ENCODE measurements at places on chromosomes 3 and 15.
A peak's percentile ranks its signal among the peaks of the same experiment; 100 is the strongest.

- no peak for DNase-seq
Observed at GRCh38 chr3:64880916-64881315, 193.1 kb upstream of the ADAMTS9 start.

DNA sequence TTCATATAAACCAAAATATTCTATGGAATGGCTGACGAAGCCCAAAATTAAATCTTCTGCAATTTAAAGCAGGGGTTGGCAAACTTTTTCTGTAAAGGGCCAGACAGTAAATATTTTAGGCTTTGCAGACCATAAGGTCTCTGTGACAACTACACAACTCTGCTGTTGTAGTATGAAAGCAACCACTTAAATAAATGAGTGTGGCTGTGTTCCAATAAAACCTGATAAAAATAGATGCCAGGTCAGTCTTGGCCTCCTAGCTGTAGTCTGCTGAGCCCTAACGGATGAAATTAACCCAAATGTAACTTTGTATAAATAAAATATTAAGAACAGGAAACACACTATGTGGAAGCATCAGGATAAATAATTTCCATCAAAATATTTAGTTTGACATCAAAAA, 104.2 kb downstream of the FBXL22 start:
- no peak for DNase-seq

DNA sequence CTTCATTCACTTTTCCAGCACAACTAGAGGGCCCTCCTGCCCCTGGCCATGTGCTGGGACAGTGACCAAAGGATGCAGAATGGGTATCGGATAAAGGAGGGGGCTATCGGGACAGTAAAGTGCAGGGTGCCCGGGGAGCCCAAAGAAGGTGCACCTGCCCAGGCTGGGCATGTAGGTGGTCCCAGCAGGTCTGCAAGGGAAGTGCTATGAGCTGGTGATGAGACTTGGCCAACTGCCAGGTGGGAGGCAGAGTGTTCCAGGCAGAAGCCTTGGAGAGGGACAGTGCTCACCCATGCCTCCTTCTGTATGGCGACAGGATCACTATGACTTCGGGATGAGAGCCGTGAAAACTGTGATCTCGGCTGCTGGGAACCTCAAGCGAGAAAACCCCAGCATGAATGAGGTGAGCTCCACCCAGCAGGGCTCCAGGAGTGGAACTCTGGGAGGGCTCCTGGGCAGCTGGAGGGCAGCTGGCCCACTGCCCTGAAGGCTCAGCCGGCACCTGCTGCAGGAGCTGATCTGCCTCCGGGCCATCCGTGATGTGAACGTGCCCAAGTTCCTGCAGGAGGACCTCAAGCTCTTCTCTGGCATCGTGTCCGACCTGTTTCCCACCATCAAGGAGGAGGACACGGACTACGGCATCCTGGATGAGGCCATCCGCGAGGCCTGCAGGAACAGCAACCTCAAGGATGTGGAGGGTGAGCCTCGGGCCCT, 48.4 kb downstream of the DNAH1 start:
- no peak for DNase-seq

GRCh38 chr3:53665608-53666425, 171.4 kb downstream of the CACNA1D start:
- DNase-seq = no peak

GRCh38 chr3:176430244-176431037, 766.8 kb downstream of the TBL1XR1 start:
- DNase-seq = no peak

GRCh38 chr3:111732252-111732879, 126.7 kb upstream of the PHLDB2 start:
- no peak for DNase-seq

DNA sequence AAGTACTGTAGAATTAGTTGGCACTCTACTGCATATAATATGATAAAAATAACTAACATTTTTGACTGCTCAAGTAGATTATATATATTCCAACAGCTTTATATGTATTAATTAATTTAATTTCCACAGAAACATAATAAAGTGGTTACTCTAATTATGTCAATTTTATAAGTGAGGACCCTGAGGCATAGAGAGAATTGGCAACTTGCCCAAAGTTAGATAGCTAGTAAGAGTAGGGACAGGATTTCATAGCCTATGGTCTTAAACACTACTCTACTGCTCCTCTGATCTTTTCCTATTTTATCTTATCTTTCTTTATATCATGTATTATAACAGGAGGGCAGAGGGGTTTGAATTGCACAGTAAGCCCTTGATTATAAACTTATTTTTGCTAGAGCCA, 418.7 kb upstream of the SGO1 start:
- no peak for DNase-seq

DNA sequence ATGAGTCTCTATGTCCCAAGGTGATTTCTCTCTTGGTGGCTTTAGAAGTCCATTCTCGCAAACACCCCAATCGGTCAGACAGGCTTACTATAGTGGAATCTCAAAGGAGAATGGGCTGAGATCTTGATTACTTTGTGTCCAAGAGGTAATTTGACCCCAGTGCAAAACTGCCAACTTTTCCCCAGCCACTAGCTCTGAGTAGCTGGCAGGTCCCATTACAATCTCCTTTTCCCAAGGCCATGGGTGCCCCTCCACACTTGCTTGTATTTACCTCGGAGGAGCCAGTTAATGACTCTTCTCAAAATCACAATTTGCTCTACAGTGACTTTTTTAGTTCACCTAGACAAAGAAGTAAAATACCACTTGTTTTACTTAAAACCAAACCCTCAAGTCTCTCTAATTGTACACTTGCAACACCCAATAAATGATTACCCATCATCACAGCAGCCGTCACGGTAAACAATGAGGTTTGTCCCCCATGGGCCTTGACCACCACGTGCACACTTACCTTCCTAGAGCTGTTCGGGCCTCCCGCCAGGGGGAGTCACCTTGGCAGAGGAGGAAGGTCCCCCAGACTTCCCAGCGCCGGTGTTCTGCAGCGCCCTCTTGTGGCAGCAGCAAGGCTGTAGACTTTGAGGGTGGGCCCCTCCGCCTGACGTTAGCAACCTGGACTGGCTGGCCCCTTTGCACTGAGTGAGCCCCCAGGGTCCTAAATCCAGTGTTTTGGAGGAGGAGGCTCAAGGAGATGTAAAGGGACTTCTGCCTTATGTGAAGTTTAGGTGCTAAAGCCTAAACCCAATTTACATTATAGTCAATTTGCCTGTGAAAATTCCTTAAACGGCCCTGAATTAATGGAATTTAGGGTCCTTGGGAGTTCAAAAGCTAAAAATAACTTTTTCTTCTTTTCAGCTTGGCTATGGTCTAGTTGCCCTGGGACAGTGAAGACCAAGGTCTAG, 18.7 kb upstream of the HDAC11 start:
- DNase-seq = peak; percentile 53

DNA sequence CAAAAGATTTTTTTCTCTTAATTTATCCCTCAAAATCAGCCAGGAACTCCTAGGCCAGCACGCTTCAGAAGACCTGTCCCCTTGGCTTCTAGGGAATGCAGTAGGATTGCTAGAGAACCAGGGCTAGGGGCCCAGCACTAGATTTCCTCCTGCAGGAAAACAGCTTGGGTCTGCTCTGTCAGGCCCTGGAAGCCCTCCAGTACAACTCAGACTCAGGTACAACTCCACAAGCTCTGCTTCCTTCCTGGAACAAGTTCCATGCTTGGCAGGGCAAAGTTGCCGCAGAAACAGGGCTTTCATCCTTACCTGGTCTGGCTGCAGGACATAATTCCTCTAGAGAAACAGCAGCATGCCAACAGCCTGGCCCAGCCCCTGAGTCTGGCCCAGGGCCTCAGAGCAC, 96.1 kb upstream of the CTNNB1 start:
- DNase-seq = no peak

DNA sequence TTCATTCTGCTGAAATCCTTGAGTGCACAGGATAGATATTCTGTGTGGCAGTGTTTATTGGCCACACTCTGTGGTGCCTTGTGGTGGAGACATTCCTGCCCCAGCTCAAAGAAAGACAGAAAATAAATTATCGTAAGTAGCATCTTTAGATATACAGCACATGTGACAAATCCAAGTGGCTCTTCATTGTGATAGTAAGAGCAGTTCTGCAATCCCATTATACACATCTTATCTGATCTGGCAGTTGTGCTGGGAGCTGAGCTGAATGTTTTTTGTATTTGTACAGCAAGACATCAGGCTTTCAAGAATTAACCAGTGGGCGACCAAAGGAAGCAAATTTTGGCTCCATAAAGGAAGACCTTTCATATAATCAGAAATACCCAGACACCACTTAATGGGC, 235.3 kb upstream of the MRPL3 start:
- no peak for DNase-seq

DNA sequence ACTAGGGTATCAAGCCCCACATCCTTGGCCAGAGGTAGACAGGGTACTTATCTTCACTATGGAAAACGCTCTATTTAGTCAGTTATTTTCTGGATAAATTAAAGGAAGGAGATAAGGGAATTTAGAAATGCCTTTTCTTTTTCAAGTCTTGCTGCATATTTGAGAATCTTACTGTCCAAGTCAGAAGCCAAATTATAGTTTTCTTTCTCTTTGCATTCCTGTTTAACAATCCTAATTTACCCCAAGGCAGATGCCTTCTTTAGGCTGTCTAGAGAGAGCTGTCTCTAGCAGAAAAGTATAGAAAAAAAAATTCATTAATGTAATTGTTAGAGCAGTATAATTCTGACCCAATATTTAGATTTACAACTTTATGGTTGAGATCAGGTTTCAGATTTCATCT, 64.4 kb upstream of the TBC1D5 start:
- DNase-seq = no peak

DNA sequence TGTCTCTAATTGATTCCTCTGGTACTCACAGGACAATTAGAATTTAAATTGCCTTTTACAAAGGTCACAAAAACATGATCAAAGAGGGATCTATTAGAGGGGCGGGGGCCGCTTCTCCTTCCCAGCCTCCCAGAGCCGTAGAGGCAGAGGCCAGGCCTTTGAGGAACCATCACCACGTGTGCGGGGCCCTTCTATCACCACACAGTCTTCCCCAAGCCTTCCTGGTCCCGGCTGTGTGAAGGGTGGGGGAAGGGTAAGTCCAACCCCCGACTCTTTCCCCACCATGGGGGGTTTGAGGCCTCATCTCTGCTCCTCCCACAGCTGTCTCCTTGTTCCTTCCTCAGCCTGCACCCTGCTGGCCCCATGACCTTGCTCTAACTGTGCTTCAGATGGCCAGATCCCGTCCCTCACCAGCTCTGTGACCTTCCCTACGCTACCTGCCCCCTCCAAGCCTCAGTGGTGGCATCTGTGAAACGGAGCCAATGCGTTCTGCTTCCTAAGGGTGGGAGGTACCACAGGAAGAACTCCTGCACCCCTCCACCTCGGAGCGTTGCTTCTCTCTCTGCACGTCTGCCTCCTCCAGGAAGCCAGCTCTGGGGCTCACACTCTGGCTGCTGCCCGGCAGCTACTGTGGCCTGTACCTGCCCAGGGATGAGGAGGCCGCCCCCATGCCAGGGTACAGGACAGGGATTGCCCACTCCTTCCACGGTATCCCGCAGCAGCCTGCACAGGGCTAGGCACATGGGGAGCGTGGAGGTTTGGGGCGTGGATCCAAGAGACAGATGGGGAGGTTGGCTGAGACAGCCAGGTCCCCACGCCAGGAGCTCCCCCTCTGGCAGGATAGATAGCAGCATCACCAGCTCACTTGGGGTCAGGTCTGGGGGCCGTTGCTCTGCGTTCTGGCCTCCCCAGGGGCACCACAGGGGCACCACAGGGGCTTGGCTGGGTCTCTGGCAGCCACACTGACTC, 83.8 kb downstream of the LINGO1 start:
- no peak for DNase-seq

DNA sequence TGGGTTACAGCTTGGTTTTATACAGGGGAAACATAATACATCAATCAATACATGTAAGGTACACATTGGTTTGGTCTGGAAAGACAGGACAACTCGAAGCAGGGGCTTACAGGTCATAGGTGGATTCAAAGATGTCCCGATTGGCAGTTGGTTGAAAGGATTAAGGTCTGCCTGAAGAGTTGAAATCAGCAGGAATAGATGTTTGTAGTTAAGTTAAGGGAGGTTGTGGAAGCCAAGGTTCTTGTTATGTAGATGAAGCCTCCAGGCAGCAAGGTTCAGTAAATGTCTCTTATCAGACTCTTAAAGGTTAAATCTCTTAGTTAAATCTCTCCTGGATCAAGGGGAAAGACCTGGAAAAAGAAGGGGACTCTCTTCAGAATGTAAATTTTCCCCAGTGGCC, 58.4 kb upstream of the MINAR1 start:
- no peak for DNase-seq

- DNase-seq = no peak
Observed at GRCh38 chr3:98741121-98741716, 21.9 kb upstream of the ST3GAL6 start.

DNA sequence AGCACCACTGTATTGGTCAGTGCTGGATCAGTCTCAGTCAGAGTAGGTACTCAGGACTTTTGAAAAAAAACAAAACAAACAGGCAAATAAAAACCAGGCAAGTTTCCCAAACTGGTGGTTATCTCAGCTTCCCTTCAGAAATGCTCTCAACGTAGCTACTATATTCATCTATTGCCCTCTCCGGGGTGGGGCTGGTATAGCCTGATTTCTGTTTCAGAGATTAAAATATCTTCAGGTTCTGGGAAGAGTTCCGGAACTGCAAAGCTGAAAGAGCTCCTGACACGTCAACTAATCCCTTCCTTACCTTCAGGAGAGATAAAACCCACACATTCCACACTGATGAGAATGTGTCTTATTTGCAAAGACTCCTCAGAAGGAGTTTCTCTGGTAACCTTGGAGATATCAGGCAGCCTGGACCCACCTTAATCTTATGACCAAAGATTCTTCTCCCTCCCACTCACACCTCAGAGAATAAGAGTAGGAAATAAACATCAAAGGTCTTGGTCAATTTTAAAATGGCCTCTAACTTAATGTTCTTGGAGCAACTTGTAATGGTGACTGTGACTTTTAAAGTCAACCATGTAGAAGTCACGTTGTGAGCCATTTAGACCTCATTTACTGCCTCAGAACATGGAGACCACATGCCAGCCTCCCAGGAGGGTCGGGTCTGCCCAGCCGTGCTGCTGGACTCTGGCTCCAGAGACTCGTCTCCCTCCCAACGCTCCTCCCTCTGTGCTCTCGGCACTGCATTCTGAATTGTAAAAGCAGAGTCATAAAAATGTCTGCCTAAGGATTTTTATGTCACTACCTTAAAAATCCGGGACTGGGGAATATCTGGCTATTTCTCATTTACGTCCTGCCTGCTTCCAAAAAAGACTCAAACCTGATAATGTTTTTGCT, 53.8 kb downstream of the CDCP1 start:
- no peak for DNase-seq
